Activated gamma-delta T cell treated with Interleukin-2 at 50 U/mL for 16 hours (primary cell): ENCODE measurements at places on chromosomes 16 and 17.
A peak's percentile ranks its signal among the peaks of the same experiment; 100 is the strongest.

GRCh38 chr16:11499295-11500089, 87.2 kb downstream of the LITAF start:
- no peak for DNase-seq

GRCh38 chr16:31413943-31414342, 14.2 kb downstream of the COX6A2 start:
- DNase-seq = no peak

DNA sequence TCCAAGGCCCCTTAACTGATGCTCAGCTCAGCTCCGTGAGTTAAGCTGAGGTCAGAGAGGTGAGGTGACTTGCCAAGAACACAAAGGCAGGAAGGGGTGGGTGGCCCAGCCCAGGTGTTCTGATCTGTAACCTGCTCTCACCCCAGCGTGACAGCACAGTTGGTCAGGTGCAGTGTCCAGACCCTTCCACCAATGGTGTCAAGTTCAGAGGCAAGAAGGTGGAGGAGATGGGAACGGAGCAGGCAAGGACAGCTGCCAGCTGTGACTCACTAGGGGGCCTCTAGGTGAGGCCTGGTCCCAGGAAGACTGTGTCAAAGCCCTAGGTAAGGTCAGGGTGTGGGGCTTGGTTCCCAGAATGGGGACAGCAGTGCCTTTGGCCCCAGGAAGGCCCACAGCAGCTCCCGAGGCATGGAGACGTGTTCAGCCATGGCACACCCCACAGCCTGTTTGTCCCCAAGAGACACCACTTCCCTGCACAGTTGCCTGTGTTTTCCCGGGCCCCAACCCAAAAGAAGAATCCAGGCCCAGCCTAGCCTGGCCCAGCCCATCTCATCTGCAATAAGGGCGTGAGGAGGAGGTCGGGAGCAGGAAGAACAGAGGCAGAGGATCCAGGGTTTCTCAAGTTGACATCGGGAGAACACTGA, 7.2 kb downstream of the WFIKKN2 start:
- no peak for DNase-seq

DNA sequence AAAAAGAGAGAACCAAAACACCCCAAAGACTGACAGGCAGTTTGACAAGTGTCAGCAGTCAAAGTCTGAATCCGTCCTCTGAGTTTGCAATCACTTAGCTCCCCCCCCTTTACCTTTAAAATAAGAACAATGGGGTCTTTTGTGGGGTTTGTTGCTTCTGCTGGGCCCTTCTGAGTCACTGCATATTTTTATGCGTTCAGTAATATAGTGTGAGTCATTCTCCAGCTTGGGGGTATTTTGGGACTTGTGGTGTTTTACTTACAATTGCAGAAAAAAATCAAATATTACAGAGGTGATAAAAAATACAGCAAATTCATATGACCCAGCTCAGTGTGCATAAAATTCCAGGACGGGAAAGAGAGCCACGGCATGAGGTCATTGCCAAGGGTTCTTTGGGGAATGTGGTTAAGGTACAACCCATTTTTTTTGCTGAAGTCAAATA, 120.1 kb downstream of the CYLD start:
- no peak for DNase-seq

GRCh38 chr16:53080345-53081031, 25.7 kb downstream of the CHD9 start:
- no peak for DNase-seq

- DNase-seq = no peak
These were observed 55.7 kb downstream of the NT5M start for GRCh38 chr17:17358866-17359265.

GRCh38 chr17:65259281-65259680, 122.1 kb downstream of the RGS9 start:
- no peak for DNase-seq

DNA sequence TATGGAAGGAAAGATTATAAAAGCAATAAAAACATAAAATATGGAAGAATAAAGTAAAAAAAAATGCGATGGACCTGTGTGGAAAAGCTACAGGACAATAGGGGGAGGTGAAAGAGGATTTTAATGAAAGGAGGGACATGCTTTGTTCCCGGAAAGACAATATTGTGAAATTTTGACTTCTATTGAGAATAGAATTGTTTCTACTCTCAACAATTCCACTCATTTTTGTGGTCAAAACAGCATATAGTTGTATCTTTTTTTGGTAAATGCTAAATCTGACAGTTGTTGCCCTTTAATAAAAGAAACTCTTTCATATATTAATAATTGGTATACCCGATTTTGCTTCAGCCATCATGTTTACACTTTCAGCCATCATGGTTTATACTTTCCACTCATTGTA, 22.9 kb upstream of the APPBP2 start:
- DNase-seq = no peak

GRCh38 chr17:65984299-65984698, 207.6 kb downstream of the CEP112 start:
- DNase-seq = no peak

DNA sequence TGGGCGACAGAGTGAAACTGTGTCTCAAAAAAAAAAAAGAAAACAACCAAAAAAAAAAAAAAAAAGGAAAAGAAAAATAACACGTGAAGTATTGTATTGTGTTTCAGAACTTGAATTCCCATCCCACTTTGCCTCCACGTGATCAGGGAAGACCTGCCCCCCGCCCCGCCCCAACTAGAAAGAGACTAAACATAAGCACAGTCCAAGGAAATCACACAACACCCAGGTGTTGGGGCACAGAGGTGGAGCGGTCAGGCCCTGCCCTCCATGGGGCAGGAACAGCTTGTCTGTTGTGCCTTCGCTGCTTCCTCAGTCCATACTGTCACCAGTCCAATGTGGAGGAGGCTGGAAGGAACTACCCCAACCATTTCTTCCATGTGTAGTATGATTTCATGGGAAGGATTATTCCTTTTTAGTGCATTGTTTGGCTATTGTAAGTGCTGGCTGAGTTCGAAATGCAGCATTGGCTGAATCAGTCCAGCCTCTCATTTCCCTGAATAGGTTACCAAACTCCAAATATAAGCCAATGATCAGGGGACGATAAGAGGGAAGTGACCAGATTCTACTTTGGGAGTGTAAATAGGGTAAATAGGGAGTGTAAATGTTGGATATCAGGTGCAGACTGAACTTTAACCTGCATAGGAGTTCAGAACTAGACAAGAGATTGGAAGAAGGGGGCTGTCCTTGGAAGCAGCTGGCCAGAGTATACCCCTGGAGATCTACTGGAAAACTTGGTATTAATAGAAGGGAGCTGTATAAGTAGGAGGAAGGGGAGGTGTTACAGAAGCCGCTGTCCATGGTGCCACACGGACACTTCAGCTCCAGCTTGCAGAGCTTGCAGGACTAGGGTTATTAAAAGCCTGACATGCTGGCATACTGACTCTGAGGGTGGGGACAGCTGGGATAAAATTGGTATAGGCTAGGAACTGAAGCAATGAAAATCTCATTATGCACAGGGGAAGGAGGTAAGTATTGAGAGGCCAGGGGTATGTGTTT, 50.7 kb downstream of the TANGO6 start:
- no peak for DNase-seq

DNA sequence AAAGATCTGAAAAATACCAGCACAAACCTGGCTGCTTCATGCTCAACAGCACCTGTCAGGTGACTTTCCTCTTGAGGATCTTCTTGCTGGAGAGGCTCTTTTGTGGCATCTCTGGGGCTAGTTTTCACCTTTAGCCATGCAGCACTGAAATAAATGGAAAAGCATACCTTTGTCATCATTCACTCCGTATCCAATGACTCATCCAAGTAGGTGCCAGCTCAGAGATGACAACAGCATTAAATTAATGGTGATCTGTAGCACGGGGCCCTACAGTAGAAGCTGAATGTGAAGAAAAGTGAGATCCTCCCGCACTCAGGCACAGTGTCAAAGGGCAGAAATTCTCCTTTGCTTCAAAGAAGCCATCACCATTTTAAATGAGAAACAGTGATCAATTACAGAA, 32.2 kb downstream of the KIAA0753 start:
- DNase-seq = no peak

DNA sequence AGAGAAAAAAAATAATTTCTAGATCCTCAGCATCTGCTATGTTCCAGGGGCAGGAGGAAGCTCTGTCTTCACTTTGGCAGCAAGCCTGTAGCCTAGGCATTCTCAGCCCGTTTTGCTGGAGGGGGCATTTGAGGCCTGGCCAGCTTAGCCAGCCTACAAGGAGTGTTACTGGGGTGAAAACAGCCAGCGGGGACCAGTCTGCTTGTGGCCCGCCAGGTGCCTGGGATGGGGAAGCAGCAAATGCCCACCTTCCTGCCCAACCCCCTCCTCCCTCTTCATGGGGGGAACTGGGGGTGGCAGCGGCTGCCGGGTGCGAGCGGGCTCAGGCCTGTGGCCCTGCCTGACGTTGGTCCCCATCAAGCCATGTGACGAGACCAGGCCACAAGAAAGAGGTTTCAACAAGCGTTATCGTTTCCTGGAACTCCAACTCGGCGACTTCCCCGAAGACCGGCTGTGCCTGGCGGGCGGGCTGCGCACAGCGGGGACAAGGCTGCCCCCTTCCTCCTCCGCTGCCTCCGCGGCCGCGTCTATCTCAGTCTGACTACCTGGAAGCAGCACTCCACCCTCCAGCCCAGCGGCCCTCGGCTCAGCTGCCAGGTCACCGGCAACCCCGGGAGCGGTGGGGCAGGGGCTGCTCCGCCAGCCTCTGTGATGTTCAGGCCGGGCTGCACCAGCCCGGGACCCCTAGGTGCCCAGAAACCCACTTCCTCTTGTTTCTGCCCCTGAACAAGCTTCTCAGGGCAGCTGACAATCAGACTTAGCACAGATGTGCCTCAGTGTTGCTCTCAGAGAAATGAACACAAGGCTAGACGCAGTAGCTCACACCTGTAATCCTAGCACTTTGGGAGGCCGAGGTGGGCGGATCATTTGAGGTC, 22.9 kb downstream of the SOCS1 start:
- DNase-seq = peak; percentile 84

GRCh38 chr16:69469807-69470561, 45.6 kb downstream of the CYB5B start:
- DNase-seq = no peak

DNA sequence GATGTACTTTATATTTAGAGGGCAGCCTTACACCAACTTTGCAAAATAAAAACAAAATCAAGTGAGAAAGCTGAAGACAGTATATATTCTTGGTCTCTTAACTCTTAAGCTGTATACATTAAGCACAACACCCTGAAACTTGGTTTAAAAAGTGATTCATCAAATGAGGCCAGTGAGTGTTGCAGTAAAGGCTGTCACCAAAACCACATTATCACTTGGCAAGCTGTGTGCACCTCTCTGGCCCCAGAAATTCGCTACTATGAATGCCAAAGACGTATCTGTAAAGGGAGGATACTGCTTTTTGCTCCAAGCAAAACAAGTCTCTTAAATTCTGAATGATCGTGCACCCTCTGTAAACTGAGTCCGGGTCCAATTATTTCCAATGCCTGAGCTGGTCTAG, 163.9 kb downstream of the ZFHX3 start:
- DNase-seq = no peak

- no peak for DNase-seq
These were observed 22.1 kb downstream of the NME2 start for GRCh38 chr17:51188271-51188833.

- DNase-seq = no peak
These were observed 11.9 kb downstream of the IRF8 start for GRCh38 chr16:85910854-85911247.

DNA sequence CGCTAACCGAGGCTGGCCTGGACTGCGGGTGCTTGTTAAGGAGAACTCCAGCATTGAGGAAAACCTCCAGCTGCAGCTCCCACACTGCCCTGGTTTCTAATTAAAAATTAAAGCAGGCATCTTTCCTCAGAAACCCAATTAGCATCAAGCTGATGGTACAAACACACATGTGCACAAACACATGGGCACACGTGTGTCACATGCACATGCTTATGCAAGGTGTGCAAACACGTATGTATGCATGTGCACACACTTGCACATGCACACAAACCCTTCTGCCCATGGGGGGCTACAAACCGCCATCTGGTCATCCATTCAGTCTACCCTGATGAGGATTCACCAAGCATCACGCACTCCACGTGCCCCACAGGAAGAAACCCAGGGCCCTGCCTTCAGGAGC, 182.5 kb downstream of the ZNF423 start:
- DNase-seq = no peak

GRCh38 chr16:84239141-84239769, 557 bp downstream of the KCNG4 start:
- no peak for DNase-seq
